ENCODE measurements at places on chromosomes 6 and 20.

DNA sequence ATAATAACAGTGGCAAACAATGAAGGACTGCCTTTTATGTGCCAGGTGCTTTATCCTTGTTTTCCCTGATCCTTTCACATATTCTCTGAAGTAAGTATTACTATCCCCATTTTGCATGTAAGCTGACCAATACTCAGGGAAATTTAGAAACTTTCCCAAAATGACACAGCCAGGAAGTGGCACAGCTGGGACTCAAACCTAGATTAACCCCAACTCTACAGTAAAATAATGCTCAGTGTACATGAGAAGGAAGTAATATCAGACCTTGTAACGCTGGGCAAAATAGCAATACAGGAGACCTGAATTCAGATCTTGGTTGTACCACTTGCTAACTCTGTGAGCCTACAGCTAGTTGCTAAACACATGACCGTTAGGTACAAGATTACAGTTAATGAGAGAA lies 26.8 kb upstream of the NRSN1 start:
- no peak for DNase-seq

- no peak for DNase-seq
Measured at GRCh38 chr6:72976484-72976883, 248.8 kb downstream of the KHDC1L start.

DNA sequence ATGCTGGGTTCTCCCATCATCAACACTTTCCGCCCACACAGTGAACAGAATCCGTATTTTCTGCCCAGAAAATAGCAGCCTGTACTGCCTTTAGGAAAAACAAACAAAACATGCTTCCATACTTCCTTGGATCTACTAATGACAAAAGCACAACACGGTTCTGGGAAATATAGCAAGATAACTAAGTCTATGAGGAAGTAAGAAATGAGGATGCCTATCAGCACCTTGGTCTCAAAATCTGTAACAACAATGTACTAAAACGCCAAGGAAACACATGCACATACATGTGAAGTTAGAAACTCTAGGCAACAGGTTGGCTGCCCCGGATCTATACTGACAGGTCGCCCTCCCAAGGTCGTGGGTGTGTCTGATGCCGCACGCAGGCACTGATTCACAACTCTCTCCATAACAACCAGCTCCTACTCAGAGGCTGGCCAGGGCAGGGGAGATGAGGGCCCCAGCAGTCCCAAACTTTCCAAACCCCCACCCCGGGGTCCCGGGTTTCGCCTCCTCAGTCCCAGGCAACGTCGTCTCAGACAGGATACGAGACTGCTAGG lies 710 bp downstream of the BTBD9 start:
- peak; percentile 91 for DNase-seq

GRCh38 chr6:147194652-147195411 lies 9.4 kb upstream of the STXBP5 start:
- DNase-seq: no peak

DNA sequence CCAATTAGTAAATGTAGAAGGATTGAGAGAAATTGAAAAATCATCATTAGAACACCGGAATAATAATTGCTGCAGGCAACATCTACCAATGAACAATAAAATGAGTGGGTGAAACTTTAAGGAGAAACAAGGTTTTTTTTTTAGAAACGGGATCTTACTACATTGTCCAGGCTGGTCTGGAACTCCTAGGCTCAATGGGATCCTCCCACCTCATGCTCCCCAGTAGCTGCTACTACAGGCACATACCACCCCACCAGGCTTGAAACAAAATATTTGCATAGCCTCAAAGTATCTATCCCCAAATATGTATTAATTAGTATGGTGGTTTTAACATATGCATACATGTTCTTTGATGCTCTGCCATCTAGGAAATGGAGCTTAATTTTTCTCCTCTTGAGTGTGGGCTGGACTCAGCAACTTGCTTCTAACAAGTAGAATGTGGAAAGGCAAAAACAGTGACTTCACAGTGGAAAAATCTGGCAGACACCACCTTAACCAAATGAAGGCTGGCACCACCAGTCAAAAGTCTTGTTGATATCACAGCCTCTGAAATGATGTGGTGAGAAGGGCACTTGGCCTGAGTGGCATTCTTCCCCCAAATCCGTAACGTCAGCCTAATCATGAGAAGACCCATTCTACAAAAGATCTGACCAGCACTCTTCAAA lies 12.1 kb downstream of the NRSN2 start:
- no peak for DNase-seq

DNA sequence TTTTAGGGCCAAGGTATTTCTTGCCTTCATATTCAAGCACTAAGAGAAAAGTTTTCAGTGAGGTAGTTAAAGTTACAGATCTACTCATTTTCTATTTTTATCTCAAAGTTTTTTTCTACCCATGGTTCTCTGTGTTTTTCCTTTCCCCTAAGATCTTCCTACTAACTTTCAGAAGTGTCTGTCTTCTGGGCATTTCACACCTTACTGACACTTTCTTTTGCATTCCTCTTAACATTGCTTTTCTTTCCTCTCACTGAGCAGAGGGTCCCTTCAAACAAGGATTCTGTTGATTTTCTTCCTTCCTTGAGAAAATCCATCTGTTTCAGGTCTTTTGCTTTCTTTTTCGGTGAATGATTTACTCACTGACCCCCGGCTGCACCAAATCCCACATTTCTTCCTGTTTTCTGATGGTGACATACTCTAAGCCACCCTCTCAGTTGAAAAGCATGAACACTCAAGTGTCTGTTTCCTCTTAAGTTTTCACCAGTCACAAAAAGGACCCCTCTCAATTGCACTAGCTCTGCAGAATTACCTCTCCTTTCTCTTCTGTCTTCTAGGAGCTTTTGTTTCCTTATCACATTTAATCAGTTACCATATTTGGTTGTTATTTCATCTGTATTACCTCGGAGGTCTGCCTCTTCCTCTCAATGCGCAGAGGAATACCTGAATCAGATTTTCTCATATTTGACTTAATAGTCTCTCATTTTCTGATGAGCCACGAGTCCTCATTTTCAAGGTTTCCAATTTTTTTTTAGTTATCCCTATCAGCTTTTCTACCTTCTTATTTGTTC lies 73.5 kb upstream of the RNF217 start:
- DNase-seq: peak; percentile 77

DNA sequence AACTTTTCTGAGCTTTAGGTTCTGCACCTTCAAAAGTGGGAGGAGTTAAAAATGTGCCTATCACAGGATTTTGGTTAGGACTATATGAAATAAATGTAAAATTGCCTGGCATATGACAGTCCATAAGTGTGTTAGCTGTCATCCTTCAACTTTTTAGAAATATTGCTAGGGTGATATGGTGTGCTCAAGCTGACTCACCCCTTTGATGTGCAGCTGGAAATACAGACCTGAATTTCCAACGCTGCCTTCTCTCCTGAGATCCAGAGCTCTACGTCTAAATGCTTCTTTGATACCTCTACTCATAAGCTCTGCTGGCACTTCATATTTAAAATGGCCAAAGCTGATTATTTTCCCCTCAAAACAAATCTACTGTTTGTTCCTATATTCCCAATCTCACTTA lies 2.7 kb downstream of the SLC35B3 start:
- DNase-seq: no peak

GRCh38 chr20:61744691-61745396 lies 320.8 kb downstream of the TAF4 start:
- DNase-seq: no peak

DNA sequence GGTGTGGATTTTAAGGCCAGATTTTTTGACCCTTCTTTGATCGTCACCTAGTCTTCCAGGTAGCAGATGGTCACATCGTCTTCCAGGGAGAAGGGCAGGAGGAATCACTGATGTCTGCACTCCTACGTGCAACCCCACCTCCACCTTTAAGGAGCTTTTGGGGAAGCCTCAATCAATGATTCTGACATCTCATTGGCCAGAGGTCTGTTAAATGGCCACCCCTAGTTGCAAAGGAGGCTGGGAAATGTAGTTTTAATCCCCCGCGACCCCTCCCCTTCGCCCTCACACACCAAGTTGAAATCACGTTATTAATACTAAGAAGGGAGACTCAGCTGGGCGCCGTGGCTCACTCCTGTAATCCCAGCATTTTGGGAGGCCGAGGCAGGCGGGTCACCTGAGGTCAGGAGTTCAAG lies 151.4 kb downstream of the BCAS1 start:
- no peak for DNase-seq

- DNase-seq: no peak
Measured at GRCh38 chr6:52596371-52597028, 19.6 kb upstream of the TRAM2 start.

GRCh38 chr20:21820688-21821087 lies 115.2 kb downstream of the PAX1 start:
- DNase-seq: no peak

DNA sequence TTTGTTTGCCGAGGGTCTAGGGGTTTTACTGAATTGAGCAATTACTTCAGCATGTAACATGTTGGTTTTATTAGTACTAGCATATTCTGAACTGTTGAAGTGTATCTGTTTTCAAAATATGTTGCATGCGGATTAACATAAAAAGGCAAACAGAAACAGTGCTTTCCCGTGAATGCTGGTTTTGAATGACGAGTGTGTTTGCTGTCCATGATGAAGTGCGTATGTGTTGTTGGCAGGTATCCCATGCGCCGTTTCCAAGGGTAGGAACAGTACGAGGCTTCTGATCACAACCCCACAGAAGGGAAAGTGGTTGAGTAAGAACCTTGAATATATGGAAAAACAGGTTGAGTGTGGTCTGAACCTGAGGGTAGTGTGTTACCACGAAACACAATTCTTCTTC lies 232.9 kb downstream of the SAMD5 start:
- DNase-seq: no peak

DNA sequence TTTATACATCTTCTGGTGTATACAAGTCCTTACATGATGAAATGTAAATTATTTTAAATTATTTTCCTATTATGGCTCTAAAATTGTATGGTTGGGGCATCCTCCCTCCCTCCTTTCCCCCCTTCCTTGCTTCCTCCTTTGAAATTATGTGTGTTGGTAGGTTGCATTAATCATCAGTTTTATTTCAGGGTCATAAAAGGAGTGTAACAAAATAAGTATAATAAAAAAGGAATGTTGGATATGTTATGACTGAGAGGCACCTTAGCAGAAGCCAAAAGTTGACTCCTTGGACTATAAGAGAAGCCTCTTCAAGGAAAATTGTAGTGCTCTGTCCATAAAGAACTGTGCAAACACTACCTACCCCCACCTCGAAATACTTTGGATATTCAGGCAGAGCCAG lies 46.6 kb upstream of the PTPRK start:
- DNase-seq: peak; percentile 35

DNA sequence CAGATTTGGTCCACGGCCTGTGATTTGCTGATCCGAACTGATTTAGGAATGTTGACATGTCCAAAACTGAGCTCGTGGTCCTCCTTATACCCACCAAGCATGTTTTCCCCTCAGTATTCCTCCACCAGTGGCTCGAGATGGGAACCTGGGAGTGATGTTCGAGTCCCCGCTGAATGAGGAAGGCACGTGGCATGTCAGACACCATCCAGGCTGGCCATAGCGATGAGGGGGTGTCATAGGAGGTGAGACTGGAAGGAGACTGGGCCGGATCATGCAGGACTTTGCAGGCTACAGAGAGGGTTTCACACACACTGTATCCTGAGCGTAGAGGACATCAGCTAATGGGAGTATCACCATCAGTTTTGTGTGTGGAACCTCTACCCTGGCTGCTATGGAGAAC lies 78.2 kb downstream of the TOX2 start:
- DNase-seq: no peak

GRCh38 chr6:73801652-73802268 lies 105.8 kb downstream of the CD109 start:
- DNase-seq: no peak

- DNase-seq: no peak
Measured at GRCh38 chr6:74976701-74977100, 229.2 kb downstream of the COL12A1 start.

- DNase-seq: no peak
Measured at GRCh38 chr6:166813461-166813860, 142.9 kb downstream of the RNASET2 start.

GRCh38 chr20:47713878-47714450 lies 71.3 kb downstream of the SULF2 start:
- no peak for DNase-seq

- DNase-seq: no peak
Measured at GRCh38 chr6:135920689-135921088, 69.2 kb downstream of the PDE7B start.

DNA sequence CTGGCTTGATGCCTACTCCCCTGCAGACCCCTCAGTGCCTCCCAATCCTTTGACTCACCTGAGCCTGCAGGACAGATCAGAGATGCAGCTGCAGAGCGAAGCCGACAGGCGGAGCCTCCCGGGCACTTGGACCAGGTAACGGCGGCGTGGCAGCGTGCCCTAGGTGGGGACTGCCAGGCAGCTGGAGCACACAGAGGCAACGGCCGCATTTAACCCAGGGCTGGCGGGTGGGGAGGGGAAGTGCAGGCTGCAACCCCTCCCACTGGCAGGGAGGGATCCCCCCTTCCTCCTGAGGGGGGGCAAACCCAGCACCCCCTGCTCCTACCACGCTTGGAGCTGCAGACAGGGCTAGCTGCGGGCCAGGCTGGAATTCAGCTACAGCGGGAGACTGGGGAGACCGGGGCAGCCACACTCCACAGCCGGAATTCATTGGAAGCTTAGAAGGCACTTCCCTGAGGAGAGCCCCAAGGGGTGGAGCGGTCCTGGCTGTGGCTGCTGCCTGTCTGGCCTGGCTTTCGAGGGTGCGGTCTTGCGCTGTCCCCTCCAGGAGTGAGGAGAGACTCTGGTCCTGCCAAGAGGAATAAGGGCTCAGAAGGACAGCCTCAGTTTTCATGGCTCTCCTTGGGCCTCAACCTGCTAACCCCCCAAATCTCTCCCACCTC lies at the start of gene MATN4:
TSS of gene MATN4 (minus strand) at position 183 of the 662 bp plus-strand sequence. CDS start 2,717 bp downstream, outside the sequence.
- peak; percentile 82 for DNase-seq

- no peak for DNase-seq
Measured at GRCh38 chr6:169826697-169827096, 75.3 kb downstream of the ERMARD start.

DNA sequence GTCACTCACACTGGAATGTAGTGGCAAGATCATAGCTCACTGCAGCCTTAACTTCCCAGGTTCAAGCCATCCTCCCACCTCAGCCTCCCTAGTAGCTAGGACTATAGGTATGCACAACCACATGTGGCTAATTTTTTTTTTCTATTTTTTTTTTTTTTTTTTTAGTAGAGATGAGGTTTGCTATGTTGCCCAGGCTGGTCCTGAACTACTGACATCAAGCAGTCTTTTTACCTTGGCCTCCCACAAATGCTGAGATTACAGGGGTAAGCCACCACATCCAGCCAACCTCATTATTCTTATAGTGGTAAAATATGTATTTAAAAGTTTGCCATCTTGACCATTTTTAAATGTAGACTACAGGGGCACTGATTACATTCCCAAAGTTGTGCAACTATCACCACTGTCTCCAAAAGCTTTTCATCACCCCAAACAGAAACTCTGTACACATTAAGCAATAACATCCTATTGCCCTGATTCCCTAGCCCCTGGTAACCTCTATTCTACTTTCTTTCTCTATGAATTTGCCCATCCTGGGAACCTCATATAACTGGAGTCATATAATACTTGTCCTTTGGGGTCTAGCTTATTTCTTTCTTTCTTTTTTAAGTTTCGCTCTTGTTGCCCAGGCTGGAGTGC lies 268.0 kb upstream of the JARID2 start:
- DNase-seq: no peak
